ENCODE measurements at places on chromosomes 1 and 21.

- peak; percentile 17 for DNase-seq
Observed at GRCh38 chr1:15100121-15100879, 53.2 kb upstream of the TMEM51 start.

GRCh38 chr1:205267306-205267902, 39.7 kb downstream of the TMCC2 start:
- DNase-seq, result no peak

- no peak for DNase-seq
Observed at GRCh38 chr21:42414928-42415769, 11.4 kb downstream of the UBASH3A start.

DNA sequence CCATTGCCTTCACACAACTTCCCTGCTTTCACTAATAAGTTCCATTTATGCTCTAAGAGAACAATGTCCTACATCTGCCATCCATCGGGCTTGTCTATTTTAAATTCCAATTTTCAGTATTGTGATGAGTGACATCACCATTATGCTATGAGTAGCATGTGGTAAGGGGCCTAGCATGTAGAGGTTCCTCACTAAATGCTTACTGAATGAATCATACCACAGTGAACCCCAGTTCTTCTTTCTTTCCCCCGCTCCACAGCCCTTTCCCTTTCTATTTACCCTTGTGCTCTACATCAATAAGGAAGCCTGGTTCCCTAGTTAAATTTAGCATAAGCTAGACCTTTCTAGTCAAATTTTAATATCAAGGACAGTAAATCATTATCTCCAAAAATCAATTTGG, 195.0 kb upstream of the RGS18 start:
- no peak for DNase-seq

GRCh38 chr1:51313961-51314777, 16.2 kb downstream of the TTC39A start:
- DNase-seq, result no peak

DNA sequence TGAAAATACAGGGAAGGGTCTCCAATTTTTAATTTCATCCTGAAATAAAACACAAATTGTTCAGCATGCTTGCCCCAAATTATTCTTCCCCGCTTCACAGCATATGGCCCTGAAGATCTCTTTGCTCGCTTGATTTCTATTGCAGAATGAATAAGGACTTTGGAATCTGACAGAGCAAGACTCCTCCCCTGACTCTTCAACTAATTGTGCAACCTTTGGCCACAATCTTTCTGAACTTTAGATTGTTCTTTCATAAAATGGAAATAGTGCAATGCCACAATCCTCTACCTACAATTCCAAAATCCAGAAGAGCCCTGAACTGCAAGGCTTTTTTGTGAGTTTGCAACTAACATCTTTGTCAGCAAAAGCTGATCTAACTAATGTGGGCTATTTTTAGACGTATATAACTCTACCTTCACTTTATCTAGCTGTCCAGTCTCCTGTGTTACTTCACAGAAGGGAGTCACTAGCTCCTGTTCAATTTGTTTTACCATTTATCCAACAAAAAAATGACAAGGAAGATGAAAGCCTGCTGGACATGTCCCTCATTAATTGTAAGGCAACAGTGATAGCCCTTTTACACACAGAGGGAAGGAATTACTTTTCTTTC, 13.4 kb downstream of the RNASEL start:
- DNase-seq, result no peak

DNA sequence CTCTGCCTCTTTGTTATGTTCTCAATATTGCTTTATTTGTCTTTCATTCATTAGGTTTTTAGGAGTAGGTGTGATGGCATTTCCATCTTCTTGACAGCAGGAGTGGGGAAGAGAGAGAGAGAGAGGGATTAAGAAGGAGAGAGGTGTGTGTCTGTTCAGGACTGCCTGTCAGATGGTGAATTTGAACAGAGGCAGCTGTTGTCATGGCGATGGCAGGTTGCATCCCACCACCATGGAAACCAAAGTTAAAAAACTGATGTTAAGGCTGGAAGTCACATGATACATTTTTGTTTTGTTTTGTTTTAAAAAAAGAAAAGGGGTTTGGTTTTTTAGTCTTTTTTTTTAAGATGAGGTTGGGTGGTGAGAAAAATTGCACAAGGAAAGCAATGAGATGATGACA, 18.3 kb downstream of the CACNA1E start:
- no peak for DNase-seq

GRCh38 chr1:53576866-53577760, 117.9 kb downstream of the DMRTB1 start:
- DNase-seq, result no peak

Measured in pons (tissue), 1 donor.